ENCODE measurements at places on chromosomes 3 and 15.
A peak's percentile ranks its signal among the peaks of the same experiment; 100 is the strongest.

DNA sequence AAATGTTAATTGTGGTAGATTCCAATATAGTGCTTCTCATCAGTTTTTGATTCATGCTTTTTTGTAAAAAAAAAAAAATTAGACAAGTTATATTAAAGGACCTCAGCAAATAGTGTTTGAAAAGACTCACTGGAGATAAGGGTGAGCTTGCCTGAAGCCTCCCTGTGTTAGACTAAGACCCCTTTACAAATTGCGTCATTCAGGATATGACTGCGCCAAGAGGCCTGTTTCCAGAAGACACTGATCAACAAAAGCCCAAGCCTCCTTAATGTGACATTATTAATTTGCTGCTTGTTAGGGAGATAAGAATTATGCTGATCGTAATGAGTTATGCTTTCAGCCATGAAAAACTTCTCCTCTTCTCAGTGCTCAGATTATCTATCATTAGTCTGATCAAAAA is 13.0 kb upstream of the DNAJC13 start:
- no peak for DNase-seq

DNA sequence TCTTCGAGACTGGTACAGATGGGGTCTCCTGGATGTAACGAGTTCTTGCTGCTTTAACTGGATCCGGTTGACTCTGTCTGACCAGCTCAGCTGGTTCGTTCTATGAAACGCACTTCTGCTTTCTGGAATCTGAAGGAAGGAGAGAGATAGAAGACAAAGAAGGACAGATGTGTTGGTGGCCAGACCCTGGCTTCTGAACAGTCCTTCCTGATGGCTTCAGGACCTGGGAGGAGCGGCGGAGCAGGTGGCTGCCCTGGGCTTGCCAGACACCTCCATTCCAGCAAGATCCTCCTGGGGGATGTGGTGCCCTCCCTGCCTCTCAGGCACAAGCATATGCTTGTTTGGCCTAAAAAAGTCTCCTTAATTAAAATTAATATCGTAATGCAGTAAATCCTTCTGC is 99.9 kb downstream of the APBA2 start:
- no peak for DNase-seq

GRCh38 chr3:112302881-112303763 is 9.1 kb upstream of the SLC9C1 start:
- no peak for DNase-seq

- no peak for DNase-seq
Observed at GRCh38 chr15:65368302-65369211, 9.2 kb downstream of the IGDCC3 start.

DNA sequence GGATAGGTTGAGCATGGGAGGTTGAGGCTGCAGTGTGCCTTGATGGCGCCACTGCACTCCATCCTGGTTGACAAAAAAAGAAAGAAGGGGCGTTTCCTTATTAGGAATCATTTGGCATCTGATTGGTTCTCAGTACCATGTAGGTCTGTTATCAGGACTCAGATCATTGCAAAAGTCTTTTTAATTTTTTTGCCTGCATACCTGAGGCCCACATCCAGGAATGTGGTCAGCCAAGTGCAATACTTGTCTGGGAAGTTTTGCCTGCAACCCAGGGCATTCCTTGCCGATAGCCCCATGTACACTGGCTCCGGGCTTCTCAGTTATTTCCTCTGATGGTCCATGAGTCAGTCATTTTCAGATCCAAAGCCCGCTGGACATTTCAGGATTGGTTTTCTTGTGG is 50.1 kb upstream of the CRTC3 start:
- no peak for DNase-seq

GRCh38 chr3:153463895-153464294 is 301.9 kb downstream of the RAP2B start:
- no peak for DNase-seq

DNA sequence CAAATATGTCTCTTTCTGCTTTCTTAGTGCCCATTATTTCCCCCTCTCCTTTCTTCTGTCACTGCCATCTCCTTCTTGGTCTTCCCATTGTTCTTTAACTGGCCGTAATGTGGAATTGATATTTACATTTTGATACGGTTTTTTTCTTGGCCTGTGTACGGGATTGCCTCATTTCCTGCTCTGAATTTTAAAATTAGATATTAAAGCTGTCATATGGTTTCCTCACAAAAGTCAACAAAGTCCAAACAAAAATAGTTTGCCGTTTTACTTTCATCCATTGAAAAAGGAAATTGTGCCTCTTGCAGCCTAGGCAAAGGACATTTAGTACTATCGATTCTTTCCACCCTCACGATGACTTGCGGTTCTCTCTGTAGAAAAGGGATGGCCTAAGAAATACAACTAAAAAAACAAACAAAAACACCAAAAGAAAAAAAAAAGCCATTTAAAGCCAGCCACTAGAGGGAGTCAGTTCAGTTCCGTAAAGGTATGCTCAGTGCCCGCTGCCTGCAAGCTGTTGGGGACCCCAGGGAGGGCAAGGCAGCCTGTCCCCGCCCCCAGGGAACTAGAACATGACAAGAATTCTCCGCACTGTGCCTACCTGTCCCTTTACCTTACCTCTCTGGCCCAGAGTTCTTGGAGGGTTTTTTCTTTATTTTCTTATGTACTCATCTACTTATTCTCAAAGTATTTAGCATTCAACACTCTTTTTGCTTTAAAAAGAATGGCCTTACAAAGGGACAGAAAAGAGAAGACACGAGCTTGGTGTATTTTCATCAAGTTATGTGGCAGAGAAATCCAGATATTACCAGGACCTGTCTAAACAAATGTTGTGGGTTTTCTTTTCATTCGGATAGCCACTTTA is 30.0 kb upstream of the NR2E3 start:
- peak; percentile 64 for DNase-seq

DNA sequence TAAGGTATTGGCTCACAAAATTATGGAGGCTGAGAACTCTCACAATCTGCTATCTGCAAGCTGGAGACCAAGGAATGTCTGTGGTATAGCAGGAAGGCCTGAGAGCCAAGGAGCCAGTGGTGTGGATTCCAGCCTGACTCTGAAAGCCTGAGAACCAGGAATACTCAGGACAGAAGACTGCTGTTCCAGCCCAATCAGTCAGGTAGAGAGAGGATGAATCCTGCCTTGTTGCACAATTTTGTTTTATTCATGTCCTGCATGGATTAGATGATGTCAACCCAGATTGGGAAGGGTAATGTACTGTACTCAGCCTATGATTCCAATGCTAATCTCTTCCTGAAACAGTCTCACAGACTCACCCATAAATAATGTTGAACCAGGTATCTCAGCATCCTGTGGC is 312.4 kb upstream of the KCNMB2 start:
- DNase-seq: no peak

DNA sequence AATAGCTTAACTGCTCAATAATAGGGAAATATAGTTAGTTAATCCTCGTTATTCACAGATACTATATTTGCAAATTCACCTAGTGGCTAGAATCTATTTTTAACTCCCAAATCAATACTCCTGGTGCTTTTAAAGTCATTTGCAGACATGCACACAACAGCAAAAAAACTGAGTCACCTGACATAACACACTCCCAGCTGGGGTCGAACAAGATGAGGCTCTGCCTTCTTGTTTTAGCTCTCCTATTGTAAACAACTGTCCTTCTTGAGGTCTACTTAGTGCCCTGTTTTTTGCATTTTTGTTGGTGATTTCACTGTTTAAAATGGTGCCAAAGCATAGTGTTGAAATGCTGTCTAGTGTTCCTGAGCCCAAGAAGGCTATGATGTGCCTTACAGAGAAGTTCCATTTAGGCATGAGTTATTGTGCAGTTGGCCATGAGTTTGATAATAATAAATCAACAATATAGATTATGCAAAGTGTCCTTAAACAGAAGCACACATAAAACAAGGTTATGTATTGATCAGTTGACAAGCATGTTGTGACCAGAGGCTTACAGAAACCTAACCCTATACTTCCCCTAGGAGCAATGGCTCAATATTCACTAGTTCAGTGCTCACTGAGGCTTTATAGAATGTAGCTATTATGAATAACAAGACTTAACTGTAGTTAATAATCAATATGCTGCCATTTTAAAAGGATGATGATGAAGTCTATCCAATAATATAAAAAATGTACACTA is 18.6 kb downstream of the MAP3K13 start:
- no peak for DNase-seq

- DNase-seq: no peak
Observed at GRCh38 chr15:78265752-78266224, 1.4 kb downstream of the DNAJA4 start.

DNA sequence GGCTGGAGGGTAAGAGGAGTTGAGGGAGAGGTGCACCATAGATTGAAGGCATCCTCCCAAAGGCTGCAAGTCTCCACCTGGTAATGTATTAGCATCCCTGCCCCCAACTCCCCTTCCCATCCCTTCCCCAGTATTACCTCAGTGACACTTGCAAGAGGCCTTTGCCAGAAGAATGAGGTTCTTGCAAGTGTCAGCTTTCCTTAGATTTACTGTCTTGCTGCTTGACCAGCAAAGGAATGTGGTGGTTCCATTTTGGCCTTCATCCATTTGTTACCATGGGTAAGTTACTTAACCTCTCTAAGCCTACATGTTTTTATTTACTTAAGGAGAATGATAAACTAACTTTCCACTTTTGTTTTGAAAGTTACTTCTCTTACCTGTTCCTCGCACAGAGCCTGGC is 108.9 kb downstream of the LRTM1 start:
- peak; percentile 19 for DNase-seq

DNA sequence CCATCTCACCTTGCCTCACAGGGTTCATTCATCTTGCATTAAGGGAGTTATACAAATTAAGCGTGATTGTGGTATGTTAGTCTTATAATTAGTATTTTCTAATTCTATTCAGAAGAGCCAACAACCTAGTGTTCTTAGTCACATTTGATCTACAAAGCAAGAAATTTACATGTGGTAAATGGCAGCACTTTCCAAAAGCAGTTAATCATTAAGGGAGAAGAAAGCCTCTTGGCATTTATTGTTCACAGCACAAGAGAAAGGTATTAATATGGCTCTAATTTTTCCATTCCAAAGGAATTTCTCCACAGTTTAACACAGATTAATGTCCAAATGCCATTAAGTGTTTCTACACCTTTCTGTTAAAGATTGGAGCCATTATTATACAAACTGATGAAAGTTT is 1077.1 kb downstream of the ZPLD1 start:
- DNase-seq: peak; percentile 9

DNA sequence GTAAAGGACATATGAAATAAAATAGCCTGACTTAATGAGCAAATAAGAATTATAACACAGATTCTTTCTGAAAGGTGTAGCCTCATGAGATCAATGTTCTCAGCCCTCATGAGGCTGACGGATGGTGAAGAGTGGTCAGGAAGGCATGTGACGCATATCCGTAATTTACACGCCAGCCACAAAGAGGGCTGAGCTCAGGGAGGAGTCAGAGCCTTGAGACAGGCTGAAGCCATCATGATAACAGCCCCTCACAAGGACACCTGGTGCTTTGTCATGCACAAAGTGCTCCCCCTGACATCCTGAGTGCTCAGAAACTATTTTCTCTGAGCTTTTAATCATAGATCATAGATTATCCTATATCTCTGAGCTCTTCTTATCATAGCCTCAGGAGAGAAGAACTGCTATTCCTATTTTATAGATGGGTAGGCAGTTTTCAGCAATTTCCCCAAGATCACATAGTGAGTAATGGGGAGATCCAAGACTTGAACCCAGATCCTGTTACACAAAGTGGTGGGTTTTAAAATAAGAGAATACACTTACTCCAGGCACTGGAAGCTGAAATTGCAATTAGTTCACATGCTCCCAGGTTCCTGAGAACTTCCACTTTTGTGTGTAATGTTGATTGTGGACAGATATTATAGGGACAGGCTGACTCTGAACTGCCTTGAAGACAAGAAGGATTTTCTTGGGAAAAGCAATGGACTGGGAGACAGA is 267.1 kb downstream of the RPLP1 start:
- no peak for DNase-seq

- no peak for DNase-seq
Observed at GRCh38 chr3:23390446-23390845, 187.3 kb downstream of the UBE2E2 start.

DNA sequence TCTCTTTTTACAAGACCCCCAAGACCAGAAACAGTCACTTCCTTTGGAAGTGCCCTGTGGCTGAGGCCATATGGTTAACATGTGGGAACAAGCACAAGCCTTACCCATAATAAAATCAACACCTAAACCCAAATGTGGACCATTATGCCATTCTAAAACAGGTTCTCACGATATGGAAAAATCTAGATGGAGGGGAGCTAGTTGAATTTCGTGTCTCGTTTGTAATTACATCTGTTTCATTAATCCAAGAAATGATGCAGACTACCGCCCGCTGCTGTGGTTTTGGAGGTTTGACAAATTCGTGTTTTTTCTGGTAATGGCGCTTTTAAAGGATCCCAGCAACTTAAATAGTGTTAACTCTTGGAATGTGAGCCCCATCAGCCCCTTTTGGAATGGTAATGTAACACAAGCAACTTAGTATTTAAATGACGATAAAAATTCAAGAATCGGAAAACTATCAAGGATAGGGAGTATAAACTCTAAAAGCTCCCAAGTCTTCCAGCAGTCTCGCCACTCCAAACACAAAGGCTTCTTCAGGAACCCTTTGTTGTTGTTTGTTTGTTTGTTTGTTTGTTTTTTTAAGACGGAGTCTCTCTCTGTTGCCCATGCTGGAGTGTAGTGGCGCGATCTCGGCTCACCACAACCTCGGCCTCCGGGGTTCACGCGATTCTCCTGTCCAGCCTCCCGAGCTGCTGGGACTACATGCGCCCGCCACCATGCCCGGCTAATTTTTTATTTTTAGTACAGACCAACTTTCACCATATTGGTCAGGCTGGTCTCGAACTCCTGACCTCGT is 1.1 kb downstream of the CNBP start:
- DNase-seq: no peak

GRCh38 chr15:98952381-98952803 is 55.2 kb downstream of the PGPEP1L start:
- DNase-seq: no peak

GRCh38 chr3:159875116-159875515 is 113.5 kb upstream of the IL12A start:
- DNase-seq: no peak

GRCh38 chr3:11291808-11292207 is 19.6 kb downstream of the ATG7 start:
- DNase-seq: no peak

DNA sequence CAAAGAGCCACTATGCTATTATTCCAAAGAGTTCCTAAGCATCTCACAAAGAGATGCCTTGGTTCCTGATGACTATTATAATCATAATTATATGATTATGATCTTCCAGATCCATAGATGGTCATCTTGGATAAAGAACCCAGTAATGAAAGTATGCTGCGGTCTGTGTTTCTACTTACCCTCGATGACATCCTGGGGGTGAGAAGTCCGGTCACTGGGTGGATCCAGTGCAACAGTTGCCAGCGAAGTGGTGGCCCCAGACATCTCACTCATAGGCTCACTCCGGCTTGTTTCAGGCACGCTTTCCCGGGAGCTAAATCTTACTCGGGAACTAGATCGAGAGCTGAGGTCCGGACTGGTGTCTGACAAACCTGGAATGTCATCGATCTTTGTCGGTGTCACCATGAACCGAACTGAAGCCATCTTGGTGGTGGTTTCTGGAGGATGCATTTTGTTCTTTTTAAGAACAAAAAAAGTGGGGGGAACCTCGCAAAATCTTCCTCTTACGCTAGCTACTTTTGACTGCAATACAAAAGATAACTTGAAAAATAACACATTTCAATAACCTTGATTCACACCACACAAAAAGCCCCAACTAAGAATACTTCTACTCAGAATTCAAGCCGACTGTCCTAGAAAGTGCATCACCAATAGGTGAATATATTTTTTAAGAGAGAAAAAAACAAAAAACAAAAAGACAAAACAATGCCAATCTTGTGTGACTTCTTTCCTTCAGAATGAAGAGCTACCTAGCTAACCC is 1.2 kb downstream of the SLC12A6 start:
- no peak for DNase-seq

GRCh38 chr15:74340150-74340549 is 27.3 kb downstream of the CYP11A1 start:
- no peak for DNase-seq

Measured in ACHN (cell line).